ENCODE measurements at places on chromosomes 5 and 9. TPM values are rescaled to one million over a fixed set of nuclear protein-coding genes. Genes with fewer than 3 reads are reported as not detected.

DNA sequence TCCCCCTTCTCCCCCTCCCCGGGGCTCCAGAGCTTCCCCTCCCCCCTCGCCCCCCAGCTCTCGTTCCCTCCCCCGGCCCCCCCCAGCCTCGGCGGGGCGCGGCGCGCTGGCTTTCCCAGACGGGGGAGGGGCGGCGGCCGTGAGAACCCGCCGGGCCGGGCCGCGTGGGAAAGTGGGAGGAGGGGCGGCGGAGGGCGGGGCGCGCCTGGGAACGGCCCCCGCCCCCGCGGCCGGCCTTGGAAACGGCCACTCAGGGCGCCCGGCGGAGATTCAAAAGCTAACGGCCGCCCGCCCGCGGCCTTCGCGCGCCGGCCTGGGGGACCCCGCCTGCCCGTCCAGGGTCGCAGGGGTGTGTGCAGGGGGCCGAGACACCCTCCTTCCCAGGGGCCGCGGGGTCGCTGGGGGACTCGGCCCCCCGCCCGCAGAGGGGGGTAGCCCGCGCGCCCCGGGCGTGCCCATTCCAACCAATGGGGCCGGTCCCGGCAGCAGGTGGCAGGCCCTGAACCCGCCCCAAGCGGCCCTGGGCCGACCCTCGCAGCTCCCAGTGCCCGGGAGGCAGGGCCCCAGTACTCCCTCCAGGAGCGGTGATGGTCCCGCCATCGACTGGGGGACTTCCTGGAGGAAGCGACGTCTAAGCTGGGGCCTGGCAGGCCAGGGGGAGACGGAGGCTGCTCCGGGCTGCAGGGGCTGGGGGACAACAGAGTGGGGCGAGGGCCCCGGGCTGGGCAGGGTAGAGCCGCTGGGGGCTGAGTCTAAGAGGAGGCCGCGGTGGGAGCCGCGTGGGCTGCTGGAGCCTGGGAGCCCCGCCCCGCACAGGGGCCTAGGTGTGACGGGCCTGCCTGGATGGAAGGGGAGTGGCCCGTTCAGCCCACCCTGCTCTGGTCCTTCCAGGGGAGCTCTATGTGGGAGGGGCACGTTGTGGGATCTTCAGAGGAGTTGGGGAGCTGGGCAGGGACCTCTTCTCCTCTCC, 14.2 kb upstream of the NRARP start:
- no peaks in the 10 kb centered on the region for H3K27me3 ChIP-seq
- H3K36me3 ChIP-seq: no peaks in the 10 kb centered on the region
- peaks cover 1% of the 10 kb centered on the region for H3K4me1 ChIP-seq
- no peak overlapping the region for H3K27ac ChIP-seq

DNA sequence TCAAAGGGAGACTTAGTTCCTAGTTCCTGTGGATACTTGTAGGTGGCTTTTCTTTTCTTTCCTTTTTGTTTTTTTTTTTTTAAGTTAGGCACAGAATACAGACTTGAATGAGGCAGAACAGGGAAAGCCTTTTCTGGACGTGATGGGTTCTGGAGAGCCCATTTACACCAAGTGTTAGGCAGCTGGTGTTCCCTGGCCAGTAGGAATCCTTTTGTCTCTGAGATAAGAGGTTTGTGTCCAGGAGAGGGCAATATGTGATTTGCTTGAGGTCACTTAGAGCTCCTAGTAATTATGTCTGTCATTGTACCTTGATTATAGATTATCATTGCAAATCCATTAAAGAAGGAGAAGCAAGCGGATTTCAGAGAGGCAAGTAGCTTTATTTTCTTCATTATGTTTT, 9.1 kb downstream of the MEGF10 start:
- H3K27me3 ChIP-seq: no peaks in the 10 kb centered on the region
- H3K4me1 ChIP-seq: peaks cover 3% of the 10 kb centered on the region
- H3K27ac ChIP-seq: no peak overlapping the region
- H3K36me3 ChIP-seq: no peaks in the 10 kb centered on the region
- H3K4me3 ChIP-seq: no peak overlapping the region

- no peak for DNase-seq
- no peaks in the 10 kb centered on the region for H3K27me3 ChIP-seq
- no peak overlapping the region for H3K27ac ChIP-seq
- no peaks in the 10 kb centered on the region for H3K36me3 ChIP-seq
Observed at GRCh38 chr5:50727149-50727496, 60.7 kb downstream of the PARP8 start.

DNA sequence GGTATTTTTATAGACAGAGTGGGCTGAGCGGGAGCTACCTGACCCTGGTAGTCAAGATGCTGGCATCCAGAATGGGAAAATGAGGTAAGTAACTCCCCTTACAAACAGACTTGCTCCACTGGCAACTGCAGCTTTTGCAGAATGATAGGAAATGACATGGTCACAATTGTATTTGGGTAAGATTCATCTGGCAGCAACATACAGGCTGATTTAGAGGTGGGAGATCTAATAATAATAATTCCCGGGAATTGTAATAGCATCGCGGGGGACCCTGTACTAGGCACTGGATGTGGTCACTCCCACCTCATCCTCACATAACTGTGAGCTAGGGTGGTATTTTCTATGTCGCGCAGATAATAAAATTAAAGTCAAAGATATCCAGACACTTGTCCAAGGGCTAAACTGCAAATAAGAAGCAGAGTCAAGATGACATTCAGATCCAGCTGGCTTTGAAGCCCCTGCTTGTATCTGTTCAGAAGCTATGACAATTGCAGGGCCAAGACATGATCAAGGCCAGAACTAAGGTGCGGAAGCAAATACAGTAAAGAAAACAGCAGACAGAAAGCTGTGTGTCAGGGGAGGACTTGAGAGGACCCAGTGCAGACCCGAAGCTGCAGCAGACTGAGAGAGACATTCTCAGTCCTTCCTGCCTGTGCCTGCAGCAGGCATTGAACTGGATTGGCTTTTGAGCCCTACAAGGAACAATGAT, 507.2 kb downstream of the BNC2 start:
- H3K27me3 ChIP-seq: no peaks in the 10 kb centered on the region
- no peak overlapping the region for H3K4me3 ChIP-seq
- H3K4me1 ChIP-seq: no peaks in the 10 kb centered on the region

GRCh38 chr5:127070243-127070642, 3.1 kb downstream of the C5orf63 start:
- no peak overlapping the region for H3K27ac ChIP-seq
- H3K4me1 ChIP-seq: peaks cover 3% of the 10 kb centered on the region
- no peaks in the 10 kb centered on the region for H3K36me3 ChIP-seq
- H3K4me3 ChIP-seq: no peak overlapping the region

DNA sequence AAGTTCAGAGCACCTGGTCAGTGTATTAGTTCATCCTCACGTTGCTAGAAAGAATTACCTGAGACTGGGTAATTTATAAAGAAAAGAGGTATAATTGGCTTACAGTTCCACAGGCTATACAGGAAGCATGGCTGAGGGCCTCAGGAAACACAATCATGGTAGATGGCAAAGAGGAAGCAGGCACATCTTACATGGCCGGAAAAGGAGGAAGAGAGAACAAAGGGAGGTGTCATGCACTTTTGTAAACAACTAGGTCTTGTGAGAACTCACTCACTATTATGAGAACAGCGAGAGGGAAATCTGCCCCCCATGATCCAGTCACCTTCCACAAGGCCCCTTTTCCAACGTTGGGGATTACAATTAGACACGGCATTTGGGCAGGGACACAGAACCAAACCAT, 28.8 kb upstream of the CAVIN4 start:
- no peaks in the 10 kb centered on the region for H3K27me3 ChIP-seq
- H3K27ac ChIP-seq: no peak overlapping the region
- H3K4me3 ChIP-seq: no peak overlapping the region
- H3K4me1 ChIP-seq: no peaks in the 10 kb centered on the region
- DNase-seq: no peak

DNA sequence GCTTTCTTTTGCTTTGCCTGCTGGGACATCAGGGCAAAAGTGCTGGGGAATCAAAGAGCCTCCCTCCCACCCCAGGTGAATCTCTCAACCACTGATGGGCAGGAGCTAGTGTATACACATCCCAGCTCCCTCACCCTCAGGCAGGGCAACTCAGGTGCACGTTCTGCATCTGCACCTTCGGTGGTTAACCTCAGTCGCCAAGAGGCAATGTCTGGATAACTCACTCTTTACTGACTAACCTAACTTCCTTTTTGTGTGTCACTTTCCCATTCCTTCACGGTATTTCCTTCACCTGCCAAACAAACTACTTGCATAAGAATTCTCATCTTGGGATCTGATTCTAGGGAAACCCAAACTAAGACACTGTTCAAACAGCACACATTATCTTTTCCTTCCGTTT, 26.3 kb downstream of the CNTFR start:
- H3K4me1 ChIP-seq: peaks cover 8% of the 10 kb centered on the region
- no peak for DNase-seq
- no peak overlapping the region for H3K27ac ChIP-seq

Gene LCN2
- total RNA-seq: not detected

Gene TXNDC8
- total RNA-seq: not detected

Measured in H9 (cell line).